Activated naive CD8-positive, alpha-beta T cell treated with anti-CD3 and anti-CD28 coated beads for 36 hours (primary cell): ENCODE measurements at places on chromosomes 1 and 21. TPM values are rescaled to one million over a fixed set of nuclear protein-coding genes. Genes with fewer than 3 reads are reported as not detected.

- DNase-seq, result no peak
Observed at GRCh38 chr1:244302876-244303609, 148.7 kb downstream of the ADSS2 start.

Gene LCE3D
- total RNA-seq, result not detected

- DNase-seq, result no peak
Observed at GRCh38 chr1:30335389-30335996, 387.9 kb downstream of the MATN1 start.

GRCh38 chr1:109538827-109539555, 681 bp upstream of the GPR61 start:
- no peak for DNase-seq

Gene DRAM2
- total RNA-seq, result 25.6 TPM

Gene AJAP1
- not detected for total RNA-seq

- DNase-seq, result no peak
Observed at GRCh38 chr1:25433389-25434186, 2.9 kb downstream of the MACO1 start.
